C1 segment of cervical spinal cord (tissue), 14 donors: ENCODE measurements at places on chromosomes 7 and 10.

DNA sequence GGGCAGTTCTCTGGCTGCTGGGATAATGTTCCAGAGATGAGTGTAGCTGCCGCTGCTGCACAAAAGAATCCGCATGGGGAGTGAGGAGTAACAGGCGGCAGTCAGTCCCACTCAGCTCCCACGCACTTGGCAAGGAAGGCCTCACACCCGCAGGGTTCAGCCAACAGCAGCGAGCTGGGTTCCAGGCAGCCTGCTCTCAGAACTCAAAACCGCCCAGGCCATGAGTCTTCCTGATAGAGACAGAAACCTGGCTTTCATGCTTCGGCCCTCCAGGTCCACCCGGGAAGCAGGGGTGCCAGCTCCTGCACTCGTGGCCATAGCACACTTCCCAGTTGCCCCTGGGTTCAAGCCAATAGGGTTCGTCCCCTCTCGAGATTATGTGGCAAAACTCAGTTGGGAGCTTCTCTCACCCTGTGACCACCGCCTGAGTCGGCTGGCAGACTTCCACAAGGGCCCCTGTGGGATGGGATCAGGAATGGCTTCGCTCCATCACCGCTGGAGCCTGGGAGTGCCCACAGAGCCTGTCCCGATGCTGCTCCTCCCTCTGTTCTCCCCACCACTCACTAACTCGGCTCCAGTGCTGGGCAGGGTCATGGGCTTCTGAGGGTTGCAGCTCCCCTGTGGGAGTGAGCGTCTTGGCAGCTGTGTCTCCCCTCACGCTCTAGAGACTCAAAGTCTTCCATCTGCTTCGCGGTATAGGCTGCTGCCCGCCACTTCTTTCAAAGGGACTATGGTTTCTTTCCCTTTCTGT, 20.6 kb downstream of the CLRN3 start:
- no peak for DNase-seq

- DNase-seq = no peak
Measured at GRCh38 chr7:27409776-27410175, 167.2 kb downstream of the EVX1 start.

GRCh38 chr7:131546583-131547141, 9.8 kb downstream of the PODXL start:
- no peak for DNase-seq

DNA sequence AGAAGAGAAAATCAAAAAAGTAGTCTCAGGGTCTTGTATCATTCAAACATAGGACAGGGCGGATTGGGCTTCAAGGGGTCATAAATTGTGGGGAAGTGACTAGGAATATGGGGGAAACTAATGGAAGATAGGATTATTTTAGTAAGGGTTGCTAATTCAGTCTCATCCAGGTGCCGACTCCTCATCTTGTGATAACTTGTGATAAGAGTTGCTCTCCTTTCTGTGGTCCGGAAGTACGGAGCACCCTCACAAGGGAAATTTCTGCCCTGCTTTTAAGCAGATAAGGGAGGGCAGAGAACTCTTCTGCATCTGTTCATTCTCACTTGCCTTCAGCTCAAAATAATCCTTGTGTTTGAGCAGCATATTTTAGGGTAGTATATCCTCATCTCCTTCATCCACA, 436.4 kb upstream of the LRGUK start:
- no peak for DNase-seq

GRCh38 chr10:112394475-112394875, 20.6 kb downstream of the ACSL5 start:
- no peak for DNase-seq

- no peak for DNase-seq
Measured at GRCh38 chr10:3487228-3487627, 297.8 kb downstream of the KLF6 start.

GRCh38 chr10:52256832-52257691, 57.0 kb upstream of the DKK1 start:
- DNase-seq = no peak

GRCh38 chr10:115950320-115950719, 322.7 kb downstream of the GFRA1 start:
- no peak for DNase-seq

DNA sequence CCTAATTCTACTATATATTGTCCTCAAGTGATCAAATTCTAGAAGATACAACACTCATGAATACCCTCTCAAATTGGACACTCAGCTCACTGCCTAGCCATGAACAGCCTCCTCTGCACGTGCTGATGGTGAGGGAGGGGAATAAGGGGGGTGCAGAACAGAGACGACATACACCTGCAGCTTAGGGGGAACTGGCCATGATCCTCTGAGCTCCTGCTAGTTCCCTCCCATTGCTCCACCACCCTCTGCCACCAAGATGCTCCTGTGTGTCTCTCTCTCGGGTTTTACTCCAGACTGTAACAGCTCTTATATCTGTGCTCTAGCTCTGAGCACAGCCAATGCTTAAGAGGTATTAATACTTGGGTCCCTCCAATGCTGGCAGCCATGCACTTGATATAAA, 70.7 kb downstream of the VOPP1 start:
- no peak for DNase-seq

- DNase-seq = no peak
Measured at GRCh38 chr10:43971981-43972380, 323.3 kb upstream of the ZNF32 start.

GRCh38 chr7:18573410-18574234, 78.1 kb downstream of the HDAC9 start:
- DNase-seq = no peak

GRCh38 chr7:19113855-19114550, 3.4 kb downstream of the TWIST1 start:
- DNase-seq = no peak

DNA sequence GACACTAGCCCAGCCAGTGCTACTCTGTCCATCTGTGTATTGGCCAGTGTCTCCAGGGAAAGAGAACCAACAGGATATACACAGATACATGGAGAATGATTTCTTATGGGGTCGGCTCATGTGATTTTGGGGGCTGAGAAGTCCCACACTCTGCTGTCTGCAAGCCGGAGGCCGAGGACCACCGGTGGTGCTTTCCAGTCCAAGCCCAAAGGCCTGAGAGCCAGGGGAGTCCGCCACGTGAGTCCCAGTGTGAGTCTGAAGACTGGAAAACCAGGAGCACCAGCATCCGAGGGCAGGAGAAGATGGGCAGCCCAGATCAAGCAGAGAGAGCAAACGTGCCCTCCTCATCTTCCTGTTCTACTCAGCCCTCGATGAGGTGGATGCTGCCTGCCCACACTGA, 71.5 kb downstream of the C10orf143 start:
- no peak for DNase-seq

DNA sequence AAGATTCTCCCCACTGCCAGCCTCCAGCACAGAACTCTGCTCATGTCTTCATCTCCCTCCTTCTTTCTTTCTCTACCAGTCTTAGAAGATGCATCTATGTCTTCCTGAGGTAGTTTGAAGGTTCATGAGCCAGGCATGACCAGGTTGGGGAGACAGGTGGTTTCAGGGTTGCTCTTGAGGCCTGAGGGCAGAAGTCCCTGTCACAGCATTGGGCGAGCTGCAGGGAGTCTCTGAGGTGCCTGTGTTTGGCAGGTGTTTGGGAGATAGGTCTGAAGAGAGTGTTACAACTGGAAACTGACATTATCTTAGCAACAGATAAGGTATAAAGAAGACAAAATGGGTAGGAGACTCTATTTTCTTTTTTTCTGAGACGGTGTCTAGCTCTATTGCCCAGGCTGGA, 18.7 kb downstream of the PRSS2 start:
- no peak for DNase-seq

DNA sequence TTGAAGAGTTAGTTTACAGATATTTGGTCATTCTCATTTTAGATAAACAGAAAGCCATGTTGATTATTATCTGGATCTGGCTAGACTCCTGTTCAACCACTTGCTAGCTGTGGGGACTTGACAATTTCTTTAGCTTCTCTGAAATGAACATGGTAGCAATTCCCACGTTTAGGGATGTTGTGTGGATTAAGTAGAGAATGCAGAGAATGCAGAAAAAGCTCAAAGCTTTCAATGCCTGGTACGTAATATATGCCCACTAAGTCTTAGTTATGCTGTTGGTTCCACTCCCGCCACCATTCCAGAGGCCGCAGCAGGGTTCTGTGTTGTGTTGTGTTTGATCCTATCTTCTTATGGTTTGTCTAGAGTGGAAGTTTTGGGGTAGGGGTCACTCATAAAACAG, 39.2 kb upstream of the RPA3 start:
- DNase-seq = no peak

GRCh38 chr7:151313857-151314256, 27.8 kb upstream of the NUB1 start:
- DNase-seq = no peak

DNA sequence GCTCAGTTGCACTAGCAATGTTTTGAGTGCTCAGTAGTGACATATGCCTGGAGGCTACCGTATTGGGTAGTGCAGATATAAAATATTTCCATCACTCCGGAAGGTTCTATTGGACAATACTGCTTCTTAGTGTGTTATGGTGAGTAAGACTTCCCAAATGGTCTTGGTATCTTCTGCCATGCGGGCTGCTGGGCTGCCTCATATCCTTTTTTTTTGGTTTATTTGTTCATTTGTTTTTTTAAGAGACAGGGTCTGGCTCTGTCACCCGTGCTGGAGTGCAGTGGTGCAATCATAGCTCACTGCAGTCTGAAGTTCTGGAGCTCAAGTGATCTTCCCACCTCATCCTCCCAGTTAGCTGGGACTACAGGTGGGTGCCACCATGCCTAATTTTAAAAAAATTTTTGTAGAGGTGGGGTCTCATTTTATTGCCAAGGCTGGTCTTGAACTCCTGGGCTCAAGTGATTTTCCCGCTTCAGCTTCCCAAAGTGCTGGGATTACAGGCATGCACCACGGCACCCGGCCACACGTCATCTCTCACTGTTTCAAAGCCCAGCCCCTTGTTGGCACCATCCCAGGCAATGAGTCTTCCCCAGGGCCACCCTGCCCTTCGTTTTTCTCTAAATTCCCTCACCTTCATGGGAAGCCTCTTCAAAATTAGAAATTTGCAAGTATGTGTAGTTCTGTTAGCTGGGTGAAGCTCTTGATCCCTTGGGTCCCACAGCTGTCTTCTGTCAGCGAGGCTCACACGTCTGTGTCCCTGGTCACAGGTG, 111.0 kb upstream of the KLF14 start:
- DNase-seq = no peak

- no peak for DNase-seq
Measured at GRCh38 chr10:91513598-91514424, 103.7 kb downstream of the HECTD2 start.

DNA sequence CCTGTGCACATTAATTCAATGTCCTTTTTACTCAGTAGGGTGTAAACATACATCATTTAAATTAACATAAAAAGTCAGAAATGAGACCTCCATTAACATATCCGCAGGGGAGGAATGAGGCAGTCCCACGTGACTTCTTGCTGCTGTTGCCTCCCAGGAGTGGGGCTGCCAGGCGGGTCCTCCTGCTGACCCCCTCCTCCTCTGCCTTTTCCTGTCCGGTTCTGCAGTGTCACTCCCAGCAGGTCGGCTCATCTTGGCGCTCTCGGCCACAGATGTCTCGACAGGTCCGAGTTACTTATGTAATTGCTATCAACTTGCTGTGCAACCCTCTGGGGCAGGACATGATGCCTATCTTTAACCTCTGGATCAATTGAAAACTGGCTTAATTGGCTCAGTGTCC, 329.6 kb downstream of the GALNT17 start:
- no peak for DNase-seq

- no peak for DNase-seq
Measured at GRCh38 chr7:111388912-111389311, 173.4 kb downstream of the IMMP2L start.

GRCh38 chr7:120805636-120806388, 52.1 kb downstream of the TSPAN12 start:
- DNase-seq = peak; percentile 33

DNA sequence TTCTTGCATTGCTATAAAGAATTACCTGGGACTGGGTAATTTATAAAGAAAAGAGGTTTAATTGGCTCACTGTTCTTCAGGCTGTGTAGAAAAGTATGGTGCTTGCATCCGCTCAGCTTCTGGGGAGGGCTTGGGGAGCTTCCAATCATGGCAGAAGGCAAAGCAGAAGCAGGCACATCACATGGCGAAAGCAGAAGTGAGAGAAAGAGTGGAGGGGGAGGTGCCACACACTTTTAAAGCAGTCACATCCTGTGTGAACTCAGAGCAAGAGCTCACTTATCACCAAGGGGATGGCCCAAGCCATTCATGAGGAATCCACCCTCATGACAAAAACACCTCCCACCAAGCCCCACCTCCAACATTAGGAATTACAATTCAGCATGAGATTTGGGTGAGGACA, 303.5 kb downstream of the OTUD1 start:
- no peak for DNase-seq

- no peak for DNase-seq
Measured at GRCh38 chr7:11633310-11633709, 198.7 kb downstream of the THSD7A start.

- no peak for DNase-seq
Measured at GRCh38 chr7:54932818-54933543, 85.8 kb upstream of the EGFR start.

DNA sequence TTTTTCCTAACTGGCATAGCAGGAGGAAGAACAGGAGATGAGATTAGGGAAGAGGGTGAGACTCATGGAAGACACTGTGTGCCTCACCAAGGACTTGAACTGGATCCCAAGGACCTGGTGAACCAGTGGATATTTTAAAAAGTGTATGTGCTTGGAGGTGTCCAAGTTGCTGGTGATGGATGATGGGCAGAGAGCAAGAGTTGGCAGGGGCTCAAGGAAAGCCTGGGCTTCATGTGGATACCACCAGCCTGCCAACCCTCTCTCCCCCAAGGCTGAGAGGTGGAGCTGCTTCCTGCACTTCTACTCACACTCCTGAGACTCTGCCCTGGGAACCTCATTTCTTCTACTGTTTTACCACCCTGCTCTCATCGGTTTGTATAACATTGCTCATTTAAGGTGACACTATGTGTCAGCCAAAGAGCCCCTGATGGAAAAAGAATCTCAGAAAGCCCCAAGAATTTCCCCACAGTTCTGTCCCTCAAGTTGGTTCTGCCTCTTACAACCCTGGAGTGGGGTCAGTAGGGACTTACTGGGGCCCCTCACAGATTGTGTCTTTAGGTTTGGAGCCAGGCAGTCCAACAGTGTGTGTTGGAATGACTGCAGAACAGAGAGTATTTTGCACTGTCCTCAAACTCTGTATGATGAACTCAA, 56.2 kb upstream of the PDCD4 start:
- DNase-seq = no peak

GRCh38 chr7:141359262-141359661, 191.9 kb upstream of the AGK start:
- DNase-seq = no peak
